ENCODE measurements at places on chromosomes 13 and 19.

DNA sequence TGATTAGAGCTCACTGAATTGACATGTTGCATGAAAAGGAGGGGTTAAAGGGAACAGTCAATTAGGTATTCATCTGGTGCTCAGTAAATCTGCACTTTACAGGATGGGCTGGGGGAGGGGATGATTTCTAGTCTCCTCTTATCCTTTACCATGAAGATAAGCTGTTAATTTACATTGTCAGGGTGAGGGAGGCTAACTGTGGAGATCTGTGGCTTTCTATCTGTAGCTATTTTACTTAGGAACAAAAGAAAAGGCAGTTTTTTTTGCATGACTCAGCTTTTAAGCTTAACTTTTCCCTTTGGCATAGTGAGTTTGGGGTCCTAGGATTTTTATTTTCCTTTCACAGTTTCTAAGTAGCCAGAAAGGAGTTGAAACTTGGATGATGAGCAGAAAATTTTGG lies 253.3 kb downstream of the LMO7 start:
- no peak for DNase-seq

GRCh38 chr13:69903081-69903480 lies 204.5 kb upstream of the ATXN8OS start:
- no peak for DNase-seq

- no peak for DNase-seq
These were observed 46.4 kb downstream of the COL4A2 start for GRCh38 chr13:110353339-110353977.

DNA sequence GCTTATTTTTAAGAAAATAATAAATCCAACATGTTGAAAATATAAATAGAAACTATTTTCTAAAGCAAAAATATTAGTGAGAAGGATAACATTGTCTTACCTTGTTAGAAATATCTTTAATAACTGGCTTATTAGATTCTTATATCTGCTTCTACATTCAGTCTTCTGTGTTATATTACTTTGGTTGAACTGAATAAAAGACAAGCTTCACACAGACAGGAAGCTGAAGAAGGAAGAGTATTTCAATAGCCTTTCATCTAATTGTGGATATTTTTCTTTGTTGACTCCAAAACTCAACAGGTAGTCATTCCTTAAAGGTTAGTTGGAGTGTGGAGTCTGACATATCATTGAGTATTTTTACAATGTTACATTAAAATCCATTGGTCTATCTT lies 10.9 kb downstream of the SETDB2 start:
- DNase-seq = no peak

- peak; percentile 47 for DNase-seq
These were observed 7.6 kb downstream of the CAPN12 start for GRCh38 chr19:38736413-38737280.

- DNase-seq = no peak
These were observed 183.9 kb upstream of the TSHZ3 start for GRCh38 chr19:31533114-31533513.

DNA sequence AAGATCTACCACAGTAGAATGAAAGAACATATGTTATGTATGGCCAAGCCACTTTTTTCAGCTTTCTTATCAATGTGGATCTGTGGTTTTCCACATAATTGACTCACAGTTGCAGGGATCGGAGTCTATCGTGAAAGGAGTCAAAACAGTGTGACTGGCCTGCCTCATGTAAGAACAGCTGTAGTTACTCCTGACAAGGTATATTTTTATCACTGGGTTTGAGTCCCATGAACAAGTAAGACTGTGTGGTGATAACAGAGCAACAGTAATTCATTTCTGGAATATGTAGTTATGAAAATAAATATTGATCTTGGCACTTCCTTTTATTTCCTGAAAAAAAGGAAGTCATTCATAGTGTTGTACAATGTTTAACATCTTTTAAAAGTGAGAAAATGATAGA lies 416.6 kb downstream of the KLF12 start:
- no peak for DNase-seq

GRCh38 chr19:16561382-16561781 lies 10.8 kb downstream of the SLC35E1 start:
- no peak for DNase-seq

DNA sequence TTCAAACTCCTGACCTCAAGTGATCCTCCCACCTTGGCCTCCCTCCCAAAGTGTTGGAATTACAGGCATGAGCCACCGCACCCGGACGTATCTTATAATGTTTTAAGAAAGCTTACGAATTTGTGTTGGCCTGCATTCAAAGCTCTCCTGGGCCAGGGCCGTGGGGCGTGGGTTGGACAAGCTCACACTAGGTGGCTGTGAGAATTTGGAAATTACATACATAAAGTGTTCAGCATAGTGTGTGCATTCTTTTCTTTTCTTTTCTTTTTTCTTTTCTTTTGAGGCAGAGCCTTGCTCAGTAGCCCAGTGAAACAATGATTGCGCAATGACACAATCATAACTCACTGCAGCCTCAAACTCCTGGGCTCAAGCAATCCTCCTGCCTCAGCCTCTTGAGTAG lies 2.6 kb downstream of the ZSWIM4 start:
- no peak for DNase-seq

Data from activated CD8-positive, alpha-beta memory T cell treated with anti-CD3 and anti-CD28 coated beads for 1 hour (primary cell).